ENCODE measurements at places on chromosomes 4 and X.

- peak; percentile 0 for DNase-seq
Measured at GRCh38 chrX:136250191-136251040, 784 bp downstream of the MAP7D3 start.

- DNase-seq: no peak
Measured at GRCh38 chrX:74349387-74349786, 45.4 kb downstream of the ZCCHC13 start.

GRCh38 chr4:135694066-135694465 is 1492.5 kb upstream of the PABPC4L start:
- DNase-seq: no peak

GRCh38 chr4:185669288-185669687 is 134.0 kb upstream of the PDLIM3 start:
- no peak for DNase-seq

GRCh38 chr4:32342054-32342453 is 1621.9 kb downstream of the PCDH7 start:
- DNase-seq: no peak

DNA sequence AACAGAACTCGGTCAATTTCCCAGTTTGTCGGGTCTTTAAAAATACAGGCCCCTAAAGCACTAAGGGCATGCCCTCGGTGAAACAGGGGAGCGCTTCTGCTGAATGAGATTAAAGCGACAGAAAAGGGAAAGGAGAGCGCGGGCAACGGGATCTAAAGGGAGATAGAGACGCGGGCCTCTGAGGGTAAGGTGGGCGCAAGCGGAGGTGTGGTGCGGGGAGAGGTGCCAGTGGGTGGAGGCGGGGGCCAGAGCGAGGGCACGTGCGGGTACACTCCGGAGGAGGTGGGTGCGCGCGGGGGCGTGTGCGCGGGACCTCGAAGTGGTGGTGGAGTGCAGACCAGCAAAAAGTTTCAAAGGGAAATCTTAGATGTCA is 787 bp upstream of the TET2 start:
- DNase-seq: peak; percentile 21

GRCh38 chr4:23297327-23297726 is 592.5 kb downstream of the PPARGC1A start:
- DNase-seq: no peak

DNA sequence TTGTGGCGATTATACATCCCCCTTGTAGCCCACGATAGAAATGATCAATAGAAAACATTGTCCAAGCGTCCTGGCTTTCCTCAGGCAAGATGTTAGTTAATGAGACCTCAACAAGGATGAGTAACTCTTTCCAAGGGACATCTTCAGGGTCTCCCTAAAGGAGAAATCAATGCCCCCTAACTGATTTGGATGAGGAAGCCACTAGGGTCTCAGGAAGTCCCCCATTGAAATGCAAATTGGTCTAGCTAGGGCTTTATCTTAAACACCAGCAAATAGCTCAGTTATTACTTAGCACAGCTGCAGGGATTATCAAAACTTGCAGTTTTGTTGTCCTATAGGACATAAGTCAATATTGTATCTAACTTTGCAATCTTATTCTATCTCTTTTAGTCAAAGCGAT is 721.5 kb downstream of the IL1RAPL1 start:
- no peak for DNase-seq

- DNase-seq: no peak
Measured at GRCh38 chr4:39124885-39125599, 57.3 kb upstream of the WDR19 start.

DNA sequence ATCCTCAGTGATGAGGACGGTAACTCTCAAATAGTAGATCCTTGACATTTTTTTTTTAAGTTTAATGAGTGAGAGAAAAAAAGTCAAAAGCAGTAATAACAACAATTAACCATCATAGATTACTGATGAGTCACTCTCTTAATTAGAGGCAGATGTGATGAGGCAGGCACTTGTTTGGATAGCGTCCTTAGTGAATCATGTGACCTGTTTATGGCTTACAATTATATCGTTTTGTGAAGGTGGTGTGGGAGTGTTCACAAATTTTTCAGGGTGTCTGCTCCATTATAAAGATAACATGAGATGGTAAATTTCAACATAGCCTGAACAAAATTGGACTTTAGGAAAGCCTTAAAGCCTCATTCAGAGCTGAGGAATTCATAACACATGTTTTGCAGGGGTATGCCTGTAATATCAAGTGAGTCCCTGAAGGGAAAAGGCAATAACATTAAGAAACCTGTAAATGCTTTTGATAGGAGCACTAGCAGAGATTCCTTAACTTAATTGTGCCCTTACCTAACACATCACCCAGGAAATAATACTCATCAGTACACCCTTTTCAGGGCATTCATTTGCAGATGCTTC is 51.9 kb upstream of the XIAP start:
- DNase-seq: no peak

DNA sequence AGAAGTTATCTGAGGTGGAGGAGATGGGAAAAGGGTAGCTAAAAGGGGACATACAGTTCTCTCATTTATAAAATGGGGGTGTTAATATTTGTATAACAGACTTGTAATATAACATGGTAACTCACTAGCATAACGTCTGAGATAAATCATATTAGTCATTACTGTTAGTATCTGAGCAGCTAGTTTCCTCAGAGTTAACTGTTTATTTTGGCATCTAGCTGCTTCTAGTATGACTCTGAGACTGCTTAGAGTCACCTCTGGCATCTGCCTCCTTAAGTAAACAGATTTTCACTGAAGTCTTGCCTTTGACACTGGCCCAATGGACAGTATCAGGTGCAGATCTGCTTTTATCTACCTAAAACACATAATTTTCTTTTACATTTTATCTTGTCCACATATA is 58.1 kb downstream of the SLC30A9 start:
- no peak for DNase-seq

DNA sequence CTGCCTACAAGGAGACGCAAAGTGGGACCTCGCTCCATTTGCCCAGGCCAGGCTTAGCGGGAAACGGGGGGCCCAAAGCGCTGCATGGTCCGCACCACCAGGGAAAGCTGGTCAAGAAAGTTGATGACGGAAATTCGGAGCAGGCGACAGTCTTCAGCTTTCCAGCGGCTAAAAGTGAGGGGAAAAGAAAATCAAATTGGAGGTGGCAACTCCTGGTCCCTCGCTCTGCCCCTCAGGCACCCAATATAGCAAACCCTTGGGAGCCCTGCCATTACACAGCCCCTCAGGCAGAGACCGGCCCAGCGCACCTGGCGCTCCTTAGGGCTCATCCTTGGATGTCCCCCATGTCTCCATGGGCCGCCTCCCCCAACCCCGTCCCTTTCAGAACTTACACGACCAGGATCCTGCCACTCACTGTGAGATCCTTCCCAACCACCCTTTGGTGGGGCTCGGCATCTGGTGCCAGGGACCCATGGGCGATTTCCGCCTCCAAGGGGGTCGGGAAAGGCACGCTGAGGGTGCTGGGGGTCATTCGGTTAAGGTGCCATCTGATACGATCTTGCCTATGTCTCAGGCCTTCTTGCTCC is 1.1 kb downstream of the LAGE3 start:
- DNase-seq: no peak

DNA sequence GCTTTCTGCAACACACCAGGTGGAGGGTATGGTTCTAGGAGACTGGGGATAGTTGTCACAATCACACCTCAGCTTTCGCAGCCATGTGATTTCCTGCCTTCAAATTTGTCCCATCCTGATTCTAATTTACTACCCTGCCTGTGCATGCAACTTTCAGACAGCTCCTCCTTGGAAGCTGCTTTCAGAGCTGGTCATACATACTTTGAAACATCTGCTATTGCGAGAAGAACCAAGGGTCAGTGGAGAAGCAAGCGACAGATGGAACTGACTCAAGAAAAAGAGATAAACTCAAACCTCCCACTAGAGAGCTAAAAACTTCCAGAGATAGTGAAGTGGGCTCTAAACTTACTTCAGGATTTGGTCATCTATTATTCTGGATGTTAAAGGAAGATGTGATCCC is 381.7 kb upstream of the FGF13 start:
- DNase-seq: no peak

DNA sequence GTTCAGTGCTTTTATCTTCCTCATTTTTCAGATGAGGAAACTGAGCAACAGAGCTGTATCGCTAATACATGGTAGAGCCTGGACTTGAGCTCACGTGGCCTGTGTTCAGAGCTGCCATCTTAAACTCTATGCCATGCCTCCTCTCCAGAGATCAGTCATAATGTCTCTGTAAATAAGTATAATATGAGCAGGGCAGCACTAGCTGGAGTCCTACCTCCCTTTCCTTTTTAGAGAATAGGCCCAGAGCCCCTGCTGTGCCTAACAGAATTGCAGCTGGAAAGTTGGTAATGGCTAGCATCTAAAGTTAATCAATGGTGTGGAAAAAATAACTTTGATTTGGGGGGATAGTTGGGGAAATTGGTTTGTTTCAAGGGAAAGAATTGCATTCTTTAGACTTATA is 20.4 kb downstream of the CASP6 start:
- DNase-seq: no peak

GRCh38 chrX:72041176-72041575 is 90.5 kb downstream of the RTL5 start:
- no peak for DNase-seq

- DNase-seq: no peak
Measured at GRCh38 chr4:14596028-14596427, 406.3 kb upstream of the CPEB2 start.

- no peak for DNase-seq
Measured at GRCh38 chr4:95715830-95716229, 124.1 kb upstream of the PDHA2 start.

- no peak for DNase-seq
Measured at GRCh38 chr4:7107166-7107905, 39.5 kb upstream of the GRPEL1 start.

DNA sequence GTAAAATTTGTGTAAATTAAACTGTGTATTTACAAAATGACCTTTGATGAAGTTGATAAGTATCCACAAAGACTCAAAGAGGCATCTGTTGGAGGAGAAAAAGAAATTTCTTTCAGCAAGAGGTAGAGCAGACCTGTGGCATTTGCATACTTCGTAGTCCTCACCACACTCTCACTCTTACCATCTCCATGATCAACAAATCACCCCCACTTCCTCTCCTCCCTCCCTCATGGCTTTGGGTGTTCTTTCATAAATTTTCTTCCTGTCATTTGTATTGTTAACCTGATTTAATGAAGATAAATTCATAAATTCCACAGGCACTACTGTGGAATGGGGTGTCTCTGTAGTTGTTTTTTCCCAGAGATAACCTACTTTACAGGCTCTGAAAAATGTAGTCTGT is 366.5 kb downstream of the ZNF674 start:
- no peak for DNase-seq

- DNase-seq: no peak
Measured at GRCh38 chrX:134715930-134716619, 57.8 kb upstream of the PLAC1 start.

- peak; percentile 60 for DNase-seq
Measured at GRCh38 chr4:2261110-2261852, 628 bp downstream of the MXD4 start.

DNA sequence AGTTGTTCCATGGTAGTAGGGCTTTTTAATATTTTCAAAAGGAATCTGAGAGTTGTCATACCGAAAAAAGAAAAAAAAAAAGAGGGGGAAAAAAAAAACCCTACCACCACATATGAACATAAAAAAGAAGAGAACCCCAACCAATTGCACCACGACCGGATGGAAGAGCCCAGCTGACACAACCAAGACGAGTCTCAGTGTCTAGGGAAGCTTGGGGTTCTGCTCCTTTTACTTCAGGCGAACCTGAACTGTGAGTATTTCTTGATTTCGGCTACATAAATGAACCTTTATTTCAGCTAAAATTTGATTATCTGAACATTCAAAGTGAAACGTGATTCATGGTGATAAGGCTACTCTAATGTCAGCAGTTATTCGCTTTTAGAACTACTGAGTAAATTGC is at the start of gene GPR34:
TSS of gene GPR34 (plus strand) at position 139 of the 400 bp plus-strand sequence. CDS start 6,661 bp downstream, outside the sequence.
- DNase-seq: no peak

- DNase-seq: no peak
Measured at GRCh38 chrX:148815218-148815961, 315.0 kb downstream of the AFF2 start.

- DNase-seq: no peak
Measured at GRCh38 chr4:38704622-38705154, 40.7 kb downstream of the KLF3 start.

DNA sequence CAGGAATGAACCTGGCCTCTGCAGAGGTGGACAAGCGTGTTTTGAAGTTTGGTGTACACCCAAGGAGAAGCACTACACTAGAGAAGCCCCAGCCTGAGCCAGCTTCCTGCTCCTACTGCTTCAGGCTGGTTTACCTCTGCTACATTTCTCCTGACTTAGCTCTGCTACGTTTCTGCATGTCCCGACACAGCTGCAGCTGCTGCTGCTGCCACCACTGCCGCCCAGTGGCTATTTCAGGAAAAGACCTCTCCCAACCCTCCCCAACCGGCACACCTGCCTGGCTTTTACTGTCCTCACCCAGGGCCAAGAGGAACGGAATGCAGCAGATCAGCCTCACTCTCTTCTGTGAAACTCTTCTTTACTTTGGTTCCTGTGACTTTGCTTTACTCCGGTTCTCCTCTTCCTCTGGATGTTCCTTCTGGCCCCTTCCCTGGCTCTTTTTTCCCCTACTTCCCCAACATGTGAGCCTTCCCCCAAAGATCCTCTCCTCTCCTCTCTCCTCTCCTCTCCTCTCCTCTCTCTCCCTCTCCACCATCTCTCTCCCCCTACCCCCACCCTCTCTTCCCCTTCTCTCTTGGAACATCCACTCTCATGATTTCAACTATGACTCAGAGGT is 3.1 kb upstream of the P2RY4 start:
- DNase-seq: no peak

- no peak for DNase-seq
Measured at GRCh38 chr4:86967073-86967472, 32.3 kb downstream of the AFF1 start.

DNA sequence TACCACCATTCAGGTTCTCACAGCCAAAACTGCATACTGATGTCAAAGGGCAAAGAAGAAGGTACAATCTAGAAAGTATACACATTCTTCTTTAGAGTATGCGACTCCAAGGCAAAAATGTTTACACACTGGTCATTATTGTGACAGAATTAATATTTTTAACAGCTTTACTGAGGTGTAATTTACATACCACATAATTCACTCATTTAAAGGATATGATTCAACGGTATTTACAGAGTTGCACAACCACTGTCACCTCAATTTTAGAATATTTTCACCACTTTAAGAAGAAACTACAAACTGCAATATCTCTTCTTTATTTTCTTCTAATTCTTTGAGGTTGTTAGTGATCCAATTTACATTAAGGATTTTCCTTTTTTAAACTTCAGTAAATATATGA is 325.4 kb upstream of the SMIM31 start:
- no peak for DNase-seq

- no peak for DNase-seq
Measured at GRCh38 chr4:153595894-153596601, 88.0 kb upstream of the TLR2 start.

All from hypothalamus (tissue), 51 donors.